Renal cortex interstitium (tissue), 15 donors: ENCODE measurements at places on chromosomes 7 and 10. TPM values are rescaled to one million over a fixed set of nuclear protein-coding genes. Genes with fewer than 3 reads are reported as not detected.
A peak's percentile ranks its signal among the peaks of the same experiment; 100 is the strongest.

DNA sequence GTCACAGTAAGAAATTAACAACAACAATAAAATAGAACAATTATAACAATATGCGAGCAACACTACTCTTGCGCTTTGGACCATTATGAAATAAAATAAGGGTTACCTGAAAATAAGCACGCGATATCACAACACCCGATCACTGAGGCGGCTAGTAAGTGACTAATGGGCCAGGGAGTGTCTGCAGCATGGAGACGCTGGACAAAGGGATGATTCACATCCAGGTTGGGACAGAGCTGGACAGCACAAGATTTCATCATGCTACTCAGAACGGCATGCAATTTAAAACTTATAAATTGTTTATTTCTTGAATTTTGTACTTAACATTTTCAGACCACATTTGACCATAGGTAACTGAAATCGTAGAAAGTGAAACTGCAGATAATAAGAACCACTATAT, 15.6 kb downstream of the HIBADH start:
- DNase-seq = no peak

DNA sequence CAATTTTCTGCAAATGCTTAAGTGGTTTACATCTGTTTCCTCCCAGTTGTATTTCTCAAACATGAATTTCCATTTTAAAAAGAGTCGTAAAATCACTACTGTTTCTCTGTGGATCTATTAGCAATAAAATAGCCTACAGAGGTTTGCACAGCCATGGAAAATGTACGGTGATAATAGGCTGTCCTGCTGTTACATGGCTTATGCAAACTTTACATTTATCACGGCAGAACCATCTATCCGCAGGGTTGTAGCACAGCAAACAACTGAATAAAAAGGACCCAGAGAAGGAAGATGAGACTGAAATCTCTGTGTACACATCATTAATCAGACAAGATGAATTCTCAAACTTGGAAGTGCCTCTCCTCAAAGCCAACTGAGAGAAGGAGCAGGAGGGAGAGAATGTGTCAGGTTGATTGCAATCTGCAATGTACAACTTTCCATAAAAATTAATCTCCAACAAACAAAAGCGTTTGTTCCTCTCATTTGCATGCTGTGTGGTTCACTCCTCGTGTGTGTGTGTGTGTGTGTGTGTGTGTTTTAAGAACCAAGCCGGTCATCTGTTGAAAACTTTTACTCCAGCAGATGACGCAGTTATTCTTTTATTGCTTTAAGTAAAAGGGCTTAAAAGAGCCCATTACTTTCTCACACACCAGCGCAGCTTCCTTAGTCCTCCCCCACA, 279.3 kb downstream of the SKAP2 start:
- no peak for DNase-seq

DNA sequence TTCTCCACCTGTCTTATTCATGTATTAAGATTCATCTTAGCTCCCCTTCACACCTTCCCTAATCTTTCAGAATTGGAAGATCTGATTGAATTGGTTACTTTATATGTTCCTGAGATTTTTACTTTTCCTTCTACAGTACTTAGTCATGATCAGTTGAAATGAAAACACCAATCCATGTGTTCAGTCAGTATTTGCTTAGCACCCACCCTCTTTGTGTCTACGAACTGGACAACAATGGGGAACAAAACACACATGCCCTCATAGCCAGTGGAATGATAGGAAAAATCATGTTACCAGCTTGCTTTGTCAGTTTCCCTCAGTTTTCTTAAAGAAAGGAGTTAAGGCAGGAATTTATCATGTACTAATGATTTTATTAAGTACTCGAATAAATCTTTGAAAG, 2.0 kb downstream of the MASTL start:
- DNase-seq = no peak

- no peak for DNase-seq
Measured at GRCh38 chr7:28615091-28615490, 202.8 kb downstream of the CREB5 start.

- DNase-seq = no peak
Measured at GRCh38 chr10:117892681-117893220, 154.0 kb downstream of the RAB11FIP2 start.

DNA sequence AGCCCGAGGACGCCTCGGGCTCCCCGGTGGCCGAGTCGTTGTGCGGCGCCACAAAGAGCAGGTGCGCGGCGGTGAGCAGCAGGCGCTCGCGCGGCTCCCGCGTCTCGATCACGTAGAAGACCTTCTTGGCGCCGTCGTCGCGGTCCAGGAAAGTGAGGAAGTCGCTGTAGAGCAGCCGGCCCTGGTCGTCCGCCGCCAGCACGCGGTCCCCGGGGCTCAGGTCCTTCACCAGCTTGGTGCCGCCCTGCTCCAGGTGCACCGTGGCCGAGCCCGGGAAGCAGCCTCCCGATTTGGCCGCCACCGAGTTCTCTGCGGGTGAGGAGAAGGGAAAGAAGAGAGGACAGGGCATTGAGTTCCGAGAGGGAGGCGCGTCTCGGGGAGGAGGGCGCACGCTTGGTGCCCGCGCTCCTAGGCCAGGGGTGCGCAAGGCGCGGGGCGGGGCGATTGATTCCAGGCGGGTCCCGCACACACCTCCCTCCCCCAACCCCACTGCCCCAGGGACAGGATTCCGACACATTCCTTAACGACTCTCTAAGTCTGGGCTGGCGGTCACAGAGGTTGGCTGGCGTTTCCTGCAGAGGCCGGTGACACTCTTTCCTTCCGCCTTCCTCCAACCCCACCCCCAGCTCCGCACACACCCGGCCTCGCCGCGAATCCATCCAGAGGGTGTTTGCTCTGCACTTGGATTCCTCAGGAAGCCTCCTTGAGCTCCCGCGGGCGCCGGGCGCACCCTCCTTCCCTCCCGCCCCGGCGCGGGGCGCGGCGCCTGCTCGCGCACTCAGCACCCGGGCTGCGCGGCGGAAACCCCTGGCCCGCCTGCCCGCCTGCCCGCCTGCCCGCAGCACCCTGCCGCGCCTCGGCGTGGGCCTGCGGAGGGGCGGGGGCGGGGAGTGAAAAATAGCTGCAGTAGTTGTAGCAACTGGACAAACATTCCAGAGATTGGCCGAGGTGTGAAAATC, 8.6 kb downstream of the SHH start:
- DNase-seq = no peak

DNA sequence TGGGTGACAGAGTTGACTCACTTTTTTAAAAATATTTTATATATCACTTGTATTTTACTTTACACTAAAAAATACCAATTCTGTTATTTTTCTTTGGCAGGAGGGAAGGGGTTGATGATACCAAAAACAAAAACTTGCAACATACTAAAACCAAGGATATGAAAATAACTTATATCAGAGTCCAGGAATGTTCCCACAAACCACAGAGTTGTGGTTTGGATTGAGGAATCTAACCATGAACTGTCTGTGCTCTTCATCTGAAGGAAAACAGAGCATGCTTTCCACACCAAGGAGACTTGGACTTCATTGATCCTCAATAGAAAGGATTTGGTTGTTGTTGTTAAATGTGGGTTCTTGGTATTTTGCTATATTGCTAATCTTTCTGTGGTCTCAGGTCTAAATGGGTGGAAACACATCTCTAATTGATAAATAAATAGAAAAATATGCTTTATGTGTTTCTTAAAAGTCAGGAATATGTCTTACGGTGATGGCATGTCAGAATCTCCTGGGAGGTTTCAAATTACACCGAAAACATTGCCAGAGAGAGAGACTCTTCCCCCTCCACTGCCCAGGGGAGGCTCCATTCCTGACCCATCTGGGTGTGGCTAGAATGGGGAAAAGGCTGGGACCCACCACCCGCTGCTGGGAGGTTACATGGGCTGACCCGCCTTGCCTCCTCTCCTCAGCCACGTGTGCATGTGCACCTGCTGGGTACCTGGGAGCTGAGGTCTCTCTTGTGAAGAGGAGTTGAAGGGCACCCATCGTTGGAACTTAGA, 46.9 kb upstream of the STK17A start:
- DNase-seq = no peak

DNA sequence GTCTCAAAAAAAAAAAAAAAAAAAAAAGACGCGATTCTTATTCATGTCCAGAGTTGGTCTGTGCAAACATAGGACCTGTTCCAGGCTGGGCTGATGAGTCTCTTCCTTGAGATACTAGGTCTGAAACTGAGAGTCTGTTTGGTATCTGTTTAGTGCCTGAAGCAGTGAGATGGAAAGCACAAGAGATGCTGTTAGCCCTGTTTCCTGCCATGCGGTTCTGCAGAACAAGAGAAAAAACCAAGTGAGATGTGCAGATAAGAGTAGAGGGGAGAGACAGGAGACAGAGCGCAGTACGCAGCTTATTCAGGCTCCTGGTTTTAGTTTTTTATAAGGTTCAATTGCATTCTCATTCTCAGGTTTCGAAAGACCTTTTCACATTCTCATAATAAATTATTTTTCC, 85.8 kb upstream of the PRKCQ start:
- no peak for DNase-seq

DNA sequence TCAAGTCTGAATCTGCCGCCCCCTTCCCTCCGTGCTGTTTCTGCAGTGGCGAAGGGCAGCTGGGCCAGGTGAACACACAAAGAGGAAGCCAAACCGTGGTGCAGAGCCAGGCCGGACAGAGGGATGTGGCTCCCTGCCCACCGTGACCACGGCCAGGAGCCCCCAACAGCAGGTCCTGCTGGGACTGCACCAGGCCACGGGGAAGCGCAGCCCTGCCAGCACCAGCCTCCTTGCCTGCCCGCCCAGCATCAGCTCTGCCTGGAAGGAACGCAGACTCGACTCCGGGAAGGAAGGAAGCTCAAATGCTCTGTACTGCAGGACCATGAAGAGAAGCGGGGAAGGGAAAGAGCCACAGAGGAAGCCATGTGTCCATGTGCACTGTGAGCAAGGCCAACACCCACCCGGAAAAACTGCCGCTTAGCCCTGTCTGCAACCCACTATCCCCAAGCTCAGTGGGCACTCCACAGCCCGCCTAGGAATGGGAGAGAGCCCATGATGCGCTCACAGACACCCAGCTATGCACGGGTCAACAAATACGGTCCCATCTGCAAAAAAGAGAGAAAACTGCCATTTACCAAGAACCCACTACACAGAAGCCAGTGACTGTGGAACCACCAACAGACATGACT, 19.0 kb downstream of the GPER1 start:
- no peak for DNase-seq

GRCh38 chr10:132434405-132435005, 37.5 kb downstream of the PWWP2B start:
- DNase-seq = no peak

GRCh38 chr10:117537436-117537903, 5.1 kb upstream of the EMX2 start:
- DNase-seq = no peak

GRCh38 chr7:2275101-2275500, 33.1 kb downstream of the NUDT1 start:
- no peak for DNase-seq

DNA sequence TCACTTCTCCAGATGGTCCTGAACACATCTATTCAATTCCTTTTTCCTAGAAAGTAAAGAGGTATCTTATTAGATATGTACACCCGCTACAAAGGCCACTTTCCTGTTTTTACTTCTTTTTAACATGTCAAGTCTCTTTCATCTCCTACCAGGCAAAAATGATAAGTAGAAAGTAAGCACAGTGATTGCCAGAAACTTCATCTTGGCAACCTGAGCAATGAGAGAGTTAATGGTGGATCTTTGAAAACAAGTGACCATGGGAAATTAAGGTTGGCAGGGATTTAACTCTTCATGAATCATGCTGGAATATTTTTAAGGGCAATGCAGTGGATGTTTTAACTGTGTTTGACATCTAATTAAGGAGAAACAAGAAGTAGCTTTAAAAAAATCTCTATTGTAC, 2.7 kb downstream of the SEMA3A start:
- no peak for DNase-seq

DNA sequence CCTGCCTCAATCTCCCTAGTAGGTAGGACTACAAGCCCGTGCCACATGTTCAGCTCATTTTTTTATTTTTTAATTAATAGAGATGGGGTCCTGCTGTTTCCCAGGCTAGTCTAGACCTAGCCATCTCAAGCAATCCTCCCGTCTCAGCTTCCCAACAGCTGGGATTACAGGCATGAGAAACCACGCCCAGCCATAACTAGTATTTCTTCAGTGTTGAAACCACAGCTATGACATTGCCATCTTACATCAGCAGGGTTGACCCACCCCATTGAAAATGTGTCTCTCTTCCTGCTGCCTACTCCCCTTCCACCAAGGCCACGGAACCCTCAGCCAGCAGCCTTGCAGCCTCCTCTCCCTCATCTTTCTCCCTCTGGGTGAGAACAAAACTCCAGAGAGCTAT, 62.1 kb upstream of the ZNF746 start:
- no peak for DNase-seq

DNA sequence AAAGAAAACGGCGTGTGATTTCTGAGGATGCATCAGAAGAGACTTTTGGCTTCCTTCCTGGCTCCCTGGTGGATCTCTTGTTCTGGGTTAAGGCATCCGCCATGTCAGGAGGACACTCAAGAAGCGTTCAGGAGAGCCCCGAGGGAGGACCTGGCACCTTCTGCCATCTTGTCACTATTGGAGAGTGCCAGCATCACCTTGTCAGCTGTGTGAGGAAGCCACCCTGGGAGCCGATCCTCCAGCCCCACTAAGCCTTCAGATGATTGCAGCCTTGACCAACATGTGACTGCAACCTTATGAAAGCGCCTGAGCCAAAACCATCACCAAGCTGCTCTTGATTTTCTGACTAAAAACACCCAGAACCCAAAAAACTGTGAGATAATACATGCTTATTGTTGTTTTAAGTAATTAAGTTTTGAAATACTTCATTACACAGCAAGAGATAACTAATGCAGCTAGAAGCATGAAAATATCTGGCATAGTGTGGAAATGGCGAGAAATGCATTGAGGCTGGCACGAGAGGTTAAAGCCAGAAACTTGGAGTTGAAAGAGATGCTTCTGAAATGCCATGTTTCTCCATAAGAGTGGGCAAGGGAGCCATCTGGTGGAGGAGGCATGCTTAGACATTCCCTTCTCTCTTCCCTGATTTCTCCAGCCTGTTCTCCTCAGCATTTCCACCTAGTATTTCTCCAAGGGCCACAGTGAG, 5.4 kb upstream of the ZFYVE27 start:
- peak; percentile 67 for DNase-seq

DNA sequence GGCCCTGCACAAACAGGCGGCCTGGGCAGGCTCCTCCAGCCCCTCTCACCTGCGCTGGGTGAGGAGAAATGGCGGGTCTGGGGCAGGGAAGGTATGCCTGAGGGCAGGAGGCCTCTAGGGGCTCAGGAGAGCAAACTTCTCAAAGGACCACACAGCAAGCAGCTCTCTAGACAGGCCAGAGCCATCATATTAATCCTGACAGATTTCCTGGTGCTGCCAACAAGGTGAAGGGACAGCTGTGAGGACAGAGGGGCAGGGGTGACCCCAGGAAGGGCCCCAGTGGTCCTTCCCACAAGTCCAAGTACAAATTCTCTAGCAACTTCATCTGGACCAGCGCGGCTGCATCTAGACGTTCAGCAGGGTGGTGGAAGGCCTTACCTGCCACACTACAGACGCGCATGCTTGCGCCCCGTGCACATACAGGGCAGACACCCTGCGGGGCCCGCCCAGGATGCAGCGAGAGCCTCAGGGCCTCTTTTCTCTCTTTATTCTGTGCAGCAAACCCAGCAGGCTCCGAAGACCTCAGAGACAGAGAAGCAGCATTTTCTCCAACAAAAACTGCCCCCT, 62.1 kb downstream of the ZRANB1 start:
- no peak for DNase-seq

Gene CALML5
- polyA plus RNA-seq = not detected

Gene CYP26C1
- polyA plus RNA-seq = 0.09 TPM

Gene MPP7
- polyA plus RNA-seq = 8.2 TPM

Gene DDX21
- polyA plus RNA-seq = 63.6 TPM

Gene FBXL13
- polyA plus RNA-seq = 2.9 TPM

Gene HECTD2
- 32.5 TPM for polyA plus RNA-seq

Gene AMPH
- 16.3 TPM for polyA plus RNA-seq

Gene SLC18A3
- not detected for polyA plus RNA-seq

Gene RNF32
- polyA plus RNA-seq = 2.7 TPM

Gene TMEM176A
- 96.6 TPM for polyA plus RNA-seq

Gene YWHAG
- polyA plus RNA-seq = 119 TPM

Gene DAGLB
- polyA plus RNA-seq = 14.7 TPM
